CD4-positive, alpha-beta T cell treated with Interleukin-1 beta for 1 hour (primary cell): ENCODE measurements at places on chromosomes 13 and 19.

DNA sequence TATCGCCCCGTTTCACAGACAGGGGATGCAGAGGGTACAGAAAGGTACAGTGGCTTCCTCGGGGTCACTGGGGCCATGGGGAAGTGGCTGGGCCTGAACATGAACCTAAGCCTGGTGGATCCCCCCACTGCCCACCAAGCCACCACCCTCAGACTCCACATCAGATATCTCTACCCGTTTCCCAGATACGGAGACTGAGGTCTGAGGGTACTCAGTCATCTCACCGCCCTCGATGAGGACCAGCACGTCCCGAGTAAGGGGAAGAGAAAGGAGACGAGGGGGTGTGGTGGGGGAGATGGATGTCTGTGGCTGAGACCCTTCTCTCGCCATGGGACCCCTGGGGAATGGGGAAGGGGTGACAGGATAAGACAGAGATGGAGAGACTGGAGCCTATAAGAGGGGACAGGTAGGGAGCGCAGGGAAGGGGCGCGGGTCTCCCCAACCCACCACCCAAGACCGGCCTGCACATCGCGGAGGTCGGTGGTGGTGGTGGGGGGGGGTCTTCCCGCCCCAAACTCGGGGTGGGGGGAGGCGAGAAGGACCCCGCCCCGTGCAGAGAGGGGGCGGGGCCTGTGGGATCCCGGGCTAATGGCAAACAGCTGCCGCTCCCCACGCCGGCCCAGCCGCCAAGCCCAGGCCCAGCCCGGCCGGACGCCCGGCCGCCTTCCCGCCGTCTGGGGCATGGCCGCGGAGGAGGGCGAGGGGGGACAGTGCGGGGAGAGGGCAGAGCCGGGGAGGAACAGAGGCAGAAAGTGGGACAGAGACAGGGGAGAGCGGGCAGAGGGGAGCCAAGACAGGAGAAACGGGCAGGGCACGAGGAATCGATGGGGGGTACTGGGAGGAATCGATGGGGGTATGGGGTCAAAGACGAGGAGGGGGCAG, 698 bp downstream of the KANK2 start:
- no peak for DNase-seq

DNA sequence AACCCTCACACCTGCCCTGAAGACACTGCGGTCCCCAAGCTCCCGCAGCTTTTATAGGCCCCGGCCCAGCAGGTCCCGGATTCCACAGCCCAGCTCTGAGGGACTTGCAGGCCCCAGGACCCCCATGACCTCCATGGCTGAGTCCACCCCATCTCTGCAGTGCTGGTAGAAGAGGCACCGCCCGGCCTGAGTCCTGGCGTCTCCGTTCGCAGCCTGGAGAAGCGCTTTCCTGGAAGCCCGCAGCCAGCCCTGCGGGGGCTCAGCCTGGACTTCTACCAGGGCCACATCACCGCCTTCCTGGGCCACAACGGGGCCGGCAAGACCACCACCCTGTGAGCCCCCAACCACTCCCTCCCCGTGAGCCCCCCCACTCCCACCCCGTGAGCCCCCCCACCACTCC, 9.2 kb downstream of the ABCA7 start:
- no peak for DNase-seq

DNA sequence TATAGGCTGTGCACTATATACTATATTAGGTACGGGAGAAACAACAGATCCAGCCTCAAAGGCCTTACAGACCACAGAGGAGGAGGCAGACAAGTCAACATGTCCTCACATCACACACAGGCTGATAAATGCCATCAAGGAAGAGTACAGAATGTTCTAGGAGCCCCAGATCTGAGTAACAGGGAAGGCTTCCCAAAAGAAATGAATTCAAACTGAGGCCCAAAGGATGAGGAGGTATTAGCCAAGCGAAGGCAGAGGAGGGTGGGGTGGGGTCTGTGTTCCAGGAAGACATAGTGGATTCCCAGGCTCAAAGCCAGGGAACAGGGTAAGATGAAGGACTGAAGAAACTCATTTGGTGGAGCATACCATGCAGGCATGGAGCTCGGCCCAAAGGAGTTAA, 55.1 kb downstream of the RXFP2 start:
- no peak for DNase-seq

DNA sequence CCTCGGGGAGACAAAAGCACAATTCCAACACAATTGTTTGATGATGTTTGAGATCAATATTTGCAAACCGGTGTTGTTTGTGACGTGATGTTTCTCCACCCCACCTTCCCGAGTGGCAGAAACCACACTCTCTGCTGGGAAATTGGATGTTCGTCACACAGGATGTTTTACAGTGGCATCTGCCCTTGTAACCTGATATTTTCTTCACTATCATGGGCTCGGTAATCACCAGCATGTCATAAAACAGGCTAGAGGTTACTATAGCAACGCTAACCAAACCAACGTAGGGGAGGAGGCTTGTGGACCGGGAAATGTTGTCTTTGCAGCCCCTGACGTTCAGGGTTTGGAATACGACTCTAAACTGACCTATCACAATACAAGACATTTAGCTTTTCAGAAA, 454.5 kb downstream of the IRS2 start:
- no peak for DNase-seq

DNA sequence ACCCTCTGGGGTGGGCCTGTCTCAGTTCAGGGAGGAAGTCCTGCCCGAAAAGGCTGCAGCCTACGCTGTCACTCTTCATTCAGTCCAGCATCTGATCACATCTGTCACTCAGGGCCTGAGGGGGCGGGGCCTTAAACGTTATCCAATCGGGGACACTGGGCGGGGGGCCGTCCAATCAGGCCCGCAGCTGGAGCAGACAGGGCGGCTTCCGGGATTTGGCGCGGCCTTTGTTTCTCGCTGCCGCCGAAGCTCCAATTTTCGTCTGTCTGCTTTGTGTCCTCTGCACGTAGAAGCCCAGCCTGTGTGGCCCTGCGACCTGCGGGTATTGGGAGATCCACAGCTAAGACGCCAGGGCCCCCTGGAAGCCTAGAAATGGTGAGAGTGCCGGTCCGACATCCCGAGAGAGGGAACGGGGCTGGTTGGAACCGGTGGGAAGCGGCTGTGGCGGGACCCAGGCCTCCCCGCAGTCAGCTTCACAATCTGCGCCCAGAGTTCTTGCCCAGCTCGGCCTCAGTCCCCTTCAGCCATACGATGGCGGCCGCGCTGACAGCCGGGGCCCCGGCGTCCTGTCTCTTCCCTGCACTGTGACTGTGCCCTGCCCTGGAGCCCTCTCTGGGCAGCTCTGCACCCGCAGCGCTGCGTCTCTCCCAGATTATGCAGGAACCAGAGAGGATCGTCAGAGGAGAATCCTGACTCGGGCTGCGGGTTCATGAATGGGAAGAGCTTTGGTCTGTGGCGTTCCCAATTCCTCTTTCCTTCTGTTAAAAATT, at the start of gene ZNF730:
Gene ZNF730 (plus strand): TSS at position 224 of the 770 bp plus-strand sequence. CDS start 149 bp downstream, at position 373.
- DNase-seq, result peak; percentile 8

DNA sequence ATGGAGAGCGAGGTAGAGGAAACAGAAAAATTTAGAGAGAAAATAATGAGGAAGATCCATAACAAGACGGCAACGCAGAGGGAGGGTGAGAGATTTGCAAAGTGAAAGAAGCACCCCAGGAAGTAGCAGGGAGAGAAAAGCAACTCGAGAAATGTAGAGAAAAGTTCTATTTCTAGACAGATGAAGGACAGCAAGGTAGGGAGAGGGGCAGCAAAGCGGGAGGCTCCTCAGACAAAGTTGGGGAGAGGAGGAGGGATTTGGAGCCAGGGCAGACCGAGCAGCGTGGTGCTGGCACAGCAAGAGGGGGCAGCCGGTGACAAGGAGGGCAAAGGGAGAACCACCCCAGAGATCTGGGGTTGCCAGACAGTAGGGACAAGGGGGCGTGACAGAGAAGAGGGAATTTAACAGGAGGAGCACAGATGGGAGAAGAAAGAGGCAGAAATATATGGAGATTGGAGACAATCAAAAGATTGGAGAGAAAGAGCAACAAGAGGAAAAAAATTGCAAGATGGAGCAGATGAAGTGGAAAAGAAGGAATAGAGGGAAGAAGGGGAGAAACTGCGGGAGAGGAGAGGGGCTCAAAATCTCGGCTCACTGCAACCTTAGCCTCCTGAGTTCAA, 989 bp downstream of the ZNF766 start:
- DNase-seq, result peak; percentile 5

DNA sequence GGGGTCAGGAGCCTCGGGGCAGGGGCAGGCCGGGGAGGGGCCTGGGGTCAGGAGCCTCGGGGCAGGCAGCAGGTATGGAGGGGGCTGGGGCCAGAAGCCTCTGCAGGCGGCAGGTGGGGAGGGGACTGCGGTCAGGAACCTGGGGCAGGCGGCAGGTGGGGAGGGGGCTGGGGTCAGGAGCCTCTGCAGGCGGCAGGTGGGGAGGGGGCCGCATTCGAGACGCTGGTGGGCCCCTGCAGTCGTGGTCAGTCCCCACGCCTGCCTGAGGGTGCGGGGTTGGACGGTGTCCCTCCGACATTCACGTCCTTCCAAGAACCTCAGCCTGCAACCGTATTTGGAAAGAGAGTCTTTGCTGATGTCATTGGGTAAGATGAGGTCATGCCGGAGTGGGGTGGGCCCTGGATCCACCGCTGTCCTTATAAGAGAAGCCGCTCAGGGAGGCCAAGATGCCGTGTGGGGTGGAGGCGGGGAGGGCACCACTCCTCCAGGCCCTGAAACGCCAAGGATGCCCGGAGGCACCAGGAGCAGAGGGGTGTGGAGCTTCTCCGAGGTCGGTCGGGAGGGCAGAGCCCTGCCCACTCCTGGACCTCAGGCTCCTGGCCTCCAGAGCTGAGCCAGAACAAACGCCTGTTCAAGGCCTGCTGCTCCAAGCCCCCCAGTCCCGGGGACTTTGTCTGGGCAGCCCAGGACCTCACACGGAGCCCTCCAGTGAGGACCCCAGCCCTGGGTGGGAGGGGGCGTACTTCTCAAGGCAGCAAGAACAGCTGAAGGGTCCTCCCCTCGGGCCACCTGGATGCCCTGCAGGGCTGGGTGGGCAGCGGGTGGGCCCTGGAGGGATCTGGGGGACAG, 30.1 kb downstream of the PIP5K1C start:
- DNase-seq, result no peak

DNA sequence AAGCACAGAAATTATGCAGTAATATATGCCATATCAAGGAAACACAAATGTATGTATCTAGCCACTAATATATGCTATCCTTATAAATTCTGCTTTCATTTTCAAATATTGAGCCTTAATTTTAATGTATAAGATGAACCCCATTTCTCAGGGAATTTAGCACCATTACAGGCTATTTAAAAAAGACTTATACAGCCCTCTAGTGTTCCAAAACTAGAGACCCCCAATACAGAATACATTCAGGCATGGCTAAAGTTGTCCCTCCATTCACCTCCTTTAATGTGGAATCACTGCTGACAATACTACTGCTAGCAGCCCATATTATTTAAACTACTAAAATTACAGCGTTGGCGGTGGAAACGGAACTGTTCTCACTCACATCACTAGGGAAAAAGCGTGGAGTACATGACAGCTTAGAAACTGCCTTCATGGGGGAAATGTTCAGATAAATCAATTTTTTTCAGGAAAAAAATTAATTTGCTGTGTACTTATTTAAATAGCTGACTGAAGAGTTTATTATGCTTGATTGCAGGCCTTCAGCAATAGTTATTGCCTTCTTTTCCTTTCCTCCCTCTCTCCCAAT, 541.0 kb downstream of the PCDH9 start:
- DNase-seq, result no peak

GRCh38 chr19:6044056-6044805, 66.1 kb downstream of the RFX2 start:
- no peak for DNase-seq

- no peak for DNase-seq
Observed at GRCh38 chr19:38293281-38293680, 10.8 kb upstream of the C19orf33 start.

DNA sequence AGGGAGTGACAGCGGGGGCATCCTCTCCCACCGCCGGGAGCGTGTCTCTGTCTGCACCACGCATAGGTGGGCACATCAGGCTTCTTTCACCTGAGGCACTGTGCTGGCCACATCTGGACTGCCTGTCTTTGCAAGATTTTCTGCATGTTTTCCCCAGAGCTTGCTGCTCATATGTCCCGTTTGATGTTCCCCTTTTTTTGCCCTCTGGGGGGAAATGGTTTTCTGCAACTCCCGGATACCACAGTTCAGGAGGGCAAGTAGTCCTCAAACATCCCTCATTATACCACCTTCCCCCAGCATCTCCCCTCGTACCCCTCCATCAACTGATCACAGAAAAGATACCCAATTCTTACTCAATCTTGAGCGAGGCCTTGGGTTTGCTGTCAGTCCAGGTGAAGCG, 168.0 kb downstream of the PAN3 start:
- no peak for DNase-seq

DNA sequence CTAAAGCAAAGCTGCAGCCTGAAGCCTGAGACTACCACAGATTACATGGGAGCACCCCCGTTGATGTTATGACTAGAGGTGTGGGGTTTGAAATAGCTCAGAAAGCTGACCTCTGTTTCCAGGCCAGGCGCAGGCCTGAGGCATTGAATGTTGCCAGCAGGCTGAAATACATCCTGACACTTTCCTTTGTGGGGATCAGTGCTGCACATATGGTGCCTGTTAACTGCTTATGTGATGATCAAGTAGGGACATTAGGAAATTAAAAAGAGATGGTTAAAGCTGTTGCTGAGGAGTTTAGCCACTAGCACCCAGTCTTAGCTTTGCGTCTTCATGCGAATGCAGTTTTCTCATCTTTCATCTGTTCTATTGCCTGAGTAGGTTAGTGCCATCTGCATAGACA, 83.2 kb downstream of the CCNA1 start:
- DNase-seq, result no peak

GRCh38 chr19:30920222-30920621, 429.0 kb downstream of the TSHZ3 start:
- DNase-seq, result no peak

DNA sequence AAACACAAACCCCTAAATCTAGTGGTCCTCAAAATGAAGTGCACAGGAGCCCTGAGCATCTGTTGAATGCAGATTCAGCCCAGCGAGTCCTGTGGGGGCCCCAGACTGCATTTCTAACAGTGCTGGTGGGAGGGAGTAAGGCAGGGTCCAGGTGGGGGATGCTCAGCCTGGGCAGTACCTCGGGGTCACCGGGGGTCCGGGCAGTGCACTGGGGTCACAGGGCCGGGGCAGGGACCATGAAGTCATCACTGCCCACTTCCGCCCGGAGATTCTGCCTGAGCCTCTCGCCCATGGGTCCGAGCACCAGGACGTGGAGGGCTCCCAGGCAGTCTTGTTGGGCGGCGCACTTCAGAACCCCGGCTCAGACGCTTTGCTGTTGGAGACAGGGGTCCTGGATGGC, 838 bp upstream of the ATP4B start:
- DNase-seq, result no peak

- DNase-seq, result no peak
Observed at GRCh38 chr19:19120308-19121231, 17.7 kb downstream of the TMEM161A start.

GRCh38 chr19:660793-661426, 2.1 kb downstream of the RNF126 start:
- no peak for DNase-seq

- no peak for DNase-seq
Observed at GRCh38 chr13:111922086-111922485, 144.9 kb upstream of the SOX1 start.
